Activated naive CD8-positive, alpha-beta T cell treated with anti-CD3 and anti-CD28 coated beads, Interleukin-2, amount 50 U/mL, for 16 hours (primary cell): ENCODE measurements at places on chromosomes 16 and 17.

- no peak for DNase-seq
Observed at GRCh38 chr16:66551788-66552285, 539 bp upstream of the CKLF start.

DNA sequence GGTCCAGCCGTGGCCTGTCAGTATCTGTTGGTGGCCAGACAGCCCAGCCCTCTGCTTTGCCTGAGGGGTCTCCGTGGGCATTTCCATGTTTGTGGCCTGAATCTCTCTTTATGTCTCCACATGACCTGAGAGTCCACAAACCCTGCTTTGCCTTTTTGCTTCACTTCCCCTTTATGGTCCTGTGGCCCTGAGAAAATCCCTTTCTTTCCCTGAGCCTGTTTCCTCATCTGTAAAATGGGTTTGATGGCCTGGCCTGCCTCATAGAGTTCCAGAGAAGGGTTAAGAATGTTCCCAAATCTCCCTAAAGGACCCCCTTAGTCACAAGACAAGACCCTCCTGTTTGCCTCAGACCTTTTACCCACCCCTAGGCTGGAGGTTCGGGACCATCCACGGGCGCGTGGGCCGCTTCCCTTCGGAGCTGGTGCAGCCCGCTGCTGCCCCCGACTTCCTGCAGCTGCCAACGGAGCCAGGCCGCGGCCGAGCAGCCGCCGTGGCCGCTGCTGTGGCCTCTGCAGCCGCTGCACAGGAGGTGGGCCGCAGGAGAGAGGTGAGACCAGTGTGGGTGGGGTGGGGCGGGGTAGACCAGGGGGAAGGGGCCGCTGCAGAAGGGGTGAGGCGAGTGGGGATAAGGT lies 26.2 kb upstream of the ALKBH5 start:
- DNase-seq: no peak

- no peak for DNase-seq
Observed at GRCh38 chr17:78769196-78769773, 12.8 kb downstream of the CYTH1 start.

DNA sequence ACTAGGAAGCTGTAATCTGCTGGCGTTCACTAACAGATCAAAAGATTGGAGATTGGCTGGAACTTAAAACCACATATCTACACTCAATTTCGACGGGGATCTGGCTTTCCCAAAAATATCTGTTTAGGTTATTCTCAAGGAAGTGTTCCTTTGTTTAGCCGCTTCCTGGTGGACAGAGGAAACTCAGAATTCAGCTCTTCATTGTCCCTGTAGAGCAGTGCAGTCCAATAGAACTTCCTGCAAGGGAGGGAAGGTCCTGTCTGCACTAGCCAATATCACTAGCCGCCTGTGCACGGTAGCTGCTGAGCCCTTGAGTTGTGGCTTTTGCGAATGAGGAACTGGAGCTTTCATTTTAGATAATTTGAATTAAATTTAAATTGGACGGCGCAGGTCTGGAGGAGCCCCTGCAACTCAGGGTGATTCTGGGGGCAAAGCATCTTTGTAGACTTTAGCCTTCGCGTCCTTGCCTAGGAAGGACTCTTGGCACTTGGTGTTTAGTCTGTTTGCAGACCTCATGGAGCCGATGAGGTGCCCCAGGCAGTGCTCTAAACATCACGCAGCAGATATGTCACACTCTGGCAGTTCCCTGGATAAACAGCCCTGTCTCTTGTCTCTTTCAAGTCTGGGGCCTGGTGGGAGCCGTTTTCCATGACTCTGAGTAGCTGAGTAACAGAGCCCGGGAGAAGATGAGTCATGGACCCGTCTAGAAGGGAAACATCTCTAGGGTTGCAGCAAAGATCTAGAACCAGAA lies 122.2 kb downstream of the CCDC182 start:
- no peak for DNase-seq

- no peak for DNase-seq
Observed at GRCh38 chr17:70863436-70864248, 694.3 kb downstream of the KCNJ2 start.

DNA sequence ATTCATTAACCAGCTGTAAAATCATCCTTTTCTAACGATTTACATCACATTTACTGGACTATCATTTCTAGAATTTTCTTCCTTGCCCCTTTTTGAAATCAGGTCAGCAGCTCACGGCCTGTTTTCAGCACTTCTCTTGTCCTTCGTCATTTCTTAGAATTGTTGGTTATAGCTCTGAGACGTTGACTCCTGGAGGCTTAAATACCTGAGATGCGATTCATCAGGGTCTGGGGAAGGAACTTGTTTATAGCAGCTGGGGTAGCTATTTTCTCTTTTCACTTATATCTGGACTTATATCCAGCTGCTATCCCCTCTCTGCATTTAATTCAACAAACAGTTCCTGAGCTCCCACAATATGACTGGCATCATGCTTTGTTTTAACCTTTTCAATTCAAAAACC lies 338.7 kb upstream of the TNRC6C start:
- no peak for DNase-seq

DNA sequence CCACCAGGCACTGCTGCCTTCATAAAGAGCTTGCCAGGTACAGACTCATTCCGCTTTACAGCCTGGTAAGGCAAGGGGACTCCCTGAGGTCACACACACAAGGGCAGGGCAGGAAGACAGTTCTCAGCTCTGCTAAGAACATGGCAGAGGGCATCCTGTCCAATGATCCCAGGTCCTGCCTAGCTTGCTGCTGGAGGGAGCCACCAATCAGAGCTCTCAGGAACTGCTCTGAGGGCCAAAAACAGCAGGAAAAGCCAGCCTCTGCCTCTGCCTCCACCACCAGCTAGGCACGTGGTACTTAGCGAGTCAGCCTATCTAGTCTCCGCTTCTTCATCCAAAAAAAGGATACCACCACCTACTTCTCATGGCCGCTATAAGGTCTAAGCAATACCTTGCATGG lies 66.1 kb downstream of the GTF3C1 start:
- DNase-seq: no peak

DNA sequence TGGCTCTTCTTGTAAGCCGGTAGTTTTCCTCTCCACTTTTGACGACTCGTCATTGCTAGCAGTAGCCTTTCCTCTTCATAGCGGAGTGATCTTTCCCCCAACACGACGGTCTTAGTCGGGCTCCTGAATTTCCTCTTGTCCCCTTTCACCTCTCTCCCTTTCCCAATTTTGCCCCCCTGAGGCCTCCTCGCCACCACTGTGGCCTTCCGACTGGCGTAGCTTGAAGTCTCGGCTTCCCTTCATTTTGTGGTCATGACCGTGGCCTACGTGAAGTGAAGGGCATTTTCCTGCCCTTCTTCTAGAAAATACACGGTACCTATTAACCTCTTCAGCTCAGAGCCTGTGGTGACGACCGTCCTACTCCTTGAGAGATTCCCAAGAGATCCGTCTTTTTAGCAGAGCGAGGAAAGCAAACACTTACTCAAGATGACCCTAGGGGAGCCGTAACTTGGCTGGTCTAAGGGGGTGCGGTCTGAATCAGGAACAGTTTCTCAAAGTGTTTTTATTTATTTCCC lies 787 bp downstream of the PRKAR1A start:
- no peak for DNase-seq

GRCh38 chr17:57858838-57859237 lies 9.0 kb upstream of the MRPS23 start:
- DNase-seq: no peak

DNA sequence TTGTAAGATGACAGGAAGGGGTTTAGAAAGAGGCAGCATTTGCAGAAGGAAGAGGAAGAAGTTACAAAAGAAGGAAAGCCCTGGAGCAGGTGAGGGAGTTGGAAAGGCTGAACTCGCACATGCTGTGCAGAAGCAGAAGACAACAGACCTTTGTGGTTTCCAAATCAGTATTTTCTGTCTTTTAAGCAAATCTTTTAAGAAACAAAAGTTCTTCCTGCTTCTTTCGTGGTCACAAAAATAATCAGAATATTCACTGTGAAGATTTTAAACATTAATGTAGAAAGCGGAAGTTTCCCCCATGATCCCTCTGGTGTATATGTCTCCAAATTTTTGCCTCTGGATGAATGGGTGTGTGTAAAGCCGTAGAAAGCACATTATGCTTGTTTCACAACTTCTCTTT lies 25.8 kb downstream of the ZNRF1 start:
- no peak for DNase-seq

DNA sequence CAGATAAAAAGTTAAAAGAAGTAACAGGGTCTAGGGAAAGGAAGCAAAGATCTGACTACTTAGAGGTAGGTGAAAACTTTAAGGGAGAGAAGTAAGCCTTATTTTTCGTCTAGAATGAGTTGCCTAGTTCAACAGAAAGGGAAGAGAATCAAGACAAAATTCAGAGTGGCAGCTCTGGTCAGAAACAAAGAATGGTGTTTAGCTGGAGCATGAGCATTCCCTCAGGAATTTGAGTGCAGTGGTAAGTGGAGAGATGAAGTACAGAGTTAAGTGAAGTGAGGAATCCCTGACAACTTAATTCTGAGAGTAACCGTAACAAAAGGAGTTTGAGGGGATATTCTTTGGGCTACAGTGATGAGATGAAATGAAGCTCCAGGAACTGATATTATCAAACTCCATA lies 11.5 kb downstream of the SMG6 start:
- DNase-seq: no peak
